ENCODE measurements at places on chromosomes 6 and 20.

GRCh38 chr6:43689421-43689820, 1.8 kb upstream of the MRPS18A start:
- DNase-seq, result no peak

DNA sequence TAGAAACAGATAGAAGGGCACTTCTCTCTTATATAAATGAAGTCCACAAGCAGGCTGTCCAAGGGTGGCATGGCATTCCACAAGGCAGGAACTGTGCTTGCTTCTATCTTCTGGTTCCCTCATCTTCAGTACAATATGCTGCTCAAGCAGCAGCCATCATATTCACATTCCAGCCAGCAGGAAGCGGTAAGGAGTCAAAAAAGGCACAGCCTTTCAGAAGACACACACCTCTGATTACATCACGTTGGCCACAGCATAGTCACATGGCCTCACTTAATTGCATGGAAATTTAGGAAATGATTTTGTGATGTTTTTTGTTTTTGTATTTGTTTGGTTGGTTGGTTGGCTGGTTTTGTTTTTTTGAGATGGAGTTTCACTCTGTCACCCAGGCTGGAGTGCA, 19.0 kb downstream of the REM1 start:
- no peak for DNase-seq

- no peak for DNase-seq
Observed at GRCh38 chr6:106380407-106380806, 19.9 kb downstream of the CRYBG1 start.

GRCh38 chr6:52588710-52589091, 11.8 kb upstream of the TRAM2 start:
- no peak for DNase-seq

DNA sequence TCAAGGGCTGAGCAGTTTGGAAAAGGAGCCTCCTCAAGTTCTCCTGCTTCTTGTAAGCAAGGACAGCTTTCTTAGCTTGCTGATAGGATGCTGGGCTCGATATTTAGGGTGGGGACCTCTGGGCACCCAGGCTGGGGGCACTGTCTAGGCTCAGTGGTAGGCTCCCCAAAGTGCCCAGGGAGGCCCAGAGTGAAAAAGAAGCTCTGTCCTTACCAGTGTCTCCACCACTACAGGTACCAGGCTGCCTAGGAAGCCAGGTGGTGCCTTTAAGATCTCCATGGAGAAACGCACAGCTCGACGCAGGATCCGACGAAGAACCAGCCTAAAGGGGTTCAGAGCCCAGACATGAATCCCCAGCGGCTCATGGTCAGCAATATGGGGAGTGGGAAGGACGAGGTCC, 6.4 kb downstream of the AARS2 start:
- DNase-seq, result no peak

DNA sequence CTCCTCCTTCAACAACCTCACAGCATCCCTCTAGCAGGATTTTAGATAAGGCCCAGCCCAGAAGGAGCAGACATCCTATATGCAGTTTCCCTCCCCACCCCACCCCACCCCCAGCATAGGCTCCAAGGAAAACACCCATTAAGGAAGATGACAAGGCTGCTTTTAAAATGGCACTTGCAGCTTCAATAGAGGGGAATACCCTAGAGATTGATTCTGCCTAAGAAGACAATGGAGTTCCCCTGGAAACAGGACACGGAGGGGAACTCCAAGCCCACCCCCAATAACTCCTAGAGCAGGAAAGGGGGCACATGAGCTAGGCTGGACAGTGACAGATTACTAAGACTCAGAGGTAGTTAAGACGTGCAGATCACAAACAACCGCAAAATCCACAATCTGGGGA, 34.7 kb downstream of the CPNE5 start:
- no peak for DNase-seq

GRCh38 chr20:7437311-7437710, 502.9 kb downstream of the HAO1 start:
- DNase-seq, result no peak

- no peak for DNase-seq
Observed at GRCh38 chr20:45341939-45342854, 6.0 kb downstream of the SDC4 start.

DNA sequence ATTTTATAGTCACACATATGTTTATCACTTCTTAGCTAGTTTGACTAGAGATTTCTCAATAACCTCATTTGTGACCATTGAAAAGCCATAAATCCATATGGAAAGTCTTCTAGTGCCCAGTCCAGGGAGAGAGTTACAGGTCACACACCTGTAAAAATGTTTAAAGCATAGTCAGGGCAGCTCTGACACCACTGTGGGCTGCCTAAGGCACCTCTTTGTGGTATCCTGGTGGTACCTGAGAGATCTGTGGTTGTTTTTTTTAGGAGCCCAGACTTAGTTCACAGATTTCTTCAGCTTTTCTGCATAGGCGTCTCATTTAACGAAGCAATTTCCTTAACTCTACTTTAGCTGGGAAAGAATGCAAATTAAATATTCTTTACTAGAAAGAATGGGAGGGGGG, 186.6 kb downstream of the CENPW start:
- DNase-seq, result no peak

- DNase-seq, result no peak
Observed at GRCh38 chr6:21965953-21966539, 330.8 kb downstream of the PRL start.

DNA sequence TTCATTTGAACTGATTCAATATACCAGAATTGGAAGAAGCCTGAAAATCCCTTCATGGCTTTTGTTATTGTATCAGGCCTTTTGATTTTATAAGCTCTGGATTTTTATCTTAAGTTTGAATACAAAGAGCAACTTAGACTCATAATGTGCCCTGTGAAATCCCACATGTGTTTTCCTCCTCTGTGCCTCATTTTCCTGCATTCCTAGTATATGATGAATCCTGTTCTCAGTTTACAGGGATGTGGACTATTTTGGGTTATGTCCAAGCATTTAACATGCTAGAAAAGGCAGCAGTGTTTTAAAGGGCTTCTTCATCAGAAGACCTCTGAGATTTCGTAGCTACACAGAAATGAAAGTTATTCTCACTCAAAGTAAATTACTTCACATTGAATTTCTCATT, 455.0 kb downstream of the RFPL4B start:
- DNase-seq, result no peak

- DNase-seq, result no peak
Observed at GRCh38 chr20:6812530-6812929, 45.0 kb downstream of the BMP2 start.

DNA sequence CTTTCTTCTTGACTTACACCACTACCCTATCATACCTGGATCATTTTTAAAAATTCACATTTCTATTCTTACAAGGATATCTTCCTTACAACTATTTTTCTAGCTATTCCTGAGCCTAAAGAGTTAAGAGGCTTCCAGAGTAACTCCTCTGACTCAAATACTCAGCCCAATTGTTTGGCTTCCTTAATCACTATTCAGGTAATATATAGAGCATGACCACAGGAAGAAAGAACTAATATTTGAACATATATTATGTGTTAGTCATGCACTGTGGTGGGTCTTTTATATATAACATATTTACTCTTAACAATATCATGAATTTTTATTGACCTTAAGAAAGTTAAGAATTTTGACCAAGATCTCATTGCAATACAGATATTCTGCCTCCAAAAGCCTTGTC, 42.0 kb upstream of the ID4 start:
- DNase-seq, result no peak

DNA sequence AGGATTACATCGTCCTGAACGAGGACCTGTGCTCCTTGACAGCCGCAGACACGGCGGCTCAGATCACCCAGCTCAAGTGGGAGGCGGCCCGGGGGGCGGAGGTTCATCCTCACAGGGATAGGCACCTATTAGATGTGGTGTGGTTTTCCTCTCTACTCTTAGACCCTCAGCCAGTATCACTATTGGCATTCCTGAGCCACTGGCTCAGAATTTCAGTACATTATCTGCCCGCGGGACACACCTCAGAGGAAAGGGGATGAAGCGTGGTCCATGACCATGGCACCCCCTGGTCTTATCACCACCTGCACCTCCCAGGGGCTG, 34.6 kb upstream of the HLA-G start:
- no peak for DNase-seq

- DNase-seq, result no peak
Observed at GRCh38 chr6:56913285-56914074, 41.4 kb upstream of the BEND6 start.

DNA sequence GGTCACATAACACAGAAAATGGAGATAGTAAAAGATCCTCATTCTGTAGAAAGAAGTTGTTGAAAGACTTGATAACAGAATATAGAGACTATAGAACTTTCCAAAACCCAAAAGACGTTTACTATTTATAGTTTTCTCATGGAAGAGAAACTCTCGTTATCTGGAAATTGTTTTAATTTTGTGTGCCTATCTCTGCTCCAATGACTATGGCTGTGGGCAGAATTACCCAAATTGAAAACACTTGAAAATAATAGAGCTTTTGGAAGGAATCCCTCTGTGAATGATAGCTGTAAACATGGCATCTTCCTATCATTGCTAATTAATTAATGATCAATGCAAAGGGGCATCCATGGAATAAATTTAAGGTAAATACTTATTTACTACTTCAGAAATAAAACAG, at the start of gene DEFB114:
DEFB114 (minus strand) TSS at position 101 of the 400 bp plus-strand sequence; CDS start at position 42, 59 bp downstream.
- DNase-seq, result no peak
